Thymus (tissue), 14 donors: ENCODE measurements at places on chromosomes 16 and 17.

DNA sequence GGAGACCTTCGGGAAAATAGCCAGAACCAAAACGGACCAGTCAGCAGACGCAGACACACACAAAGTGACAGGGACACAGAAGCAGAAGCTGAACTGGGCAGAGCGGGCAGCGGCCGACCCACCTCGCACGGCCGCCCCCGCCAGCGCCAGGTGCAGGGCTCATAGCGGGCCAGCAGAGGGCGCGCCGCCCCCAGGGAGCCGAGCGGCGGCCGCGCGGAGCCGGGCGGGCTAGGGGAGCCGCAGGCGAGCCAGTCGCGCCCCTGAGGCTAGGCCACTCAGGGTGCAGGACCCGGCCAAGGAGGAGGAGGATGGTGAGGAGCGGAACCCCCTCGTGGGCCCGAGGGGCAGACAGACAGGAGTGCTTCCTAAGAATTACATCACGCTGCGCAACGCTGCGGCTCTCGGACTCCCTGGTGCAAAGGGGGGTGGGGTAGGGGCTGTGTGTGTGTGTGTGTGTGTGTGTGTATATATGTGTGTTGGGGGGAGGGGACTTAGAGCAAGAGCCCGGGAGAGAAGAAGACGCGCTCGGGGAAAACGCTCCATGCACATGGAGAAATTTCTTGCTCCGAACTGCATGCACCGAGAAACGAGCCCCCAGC lies 913 bp upstream of the NOG start:
- DNase-seq, result no peak

GRCh38 chr17:14125518-14126137 lies 56.3 kb downstream of the COX10 start:
- no peak for DNase-seq

- no peak for DNase-seq
Observed at GRCh38 chr17:36921095-36921851, 16.0 kb upstream of the LHX1 start.

DNA sequence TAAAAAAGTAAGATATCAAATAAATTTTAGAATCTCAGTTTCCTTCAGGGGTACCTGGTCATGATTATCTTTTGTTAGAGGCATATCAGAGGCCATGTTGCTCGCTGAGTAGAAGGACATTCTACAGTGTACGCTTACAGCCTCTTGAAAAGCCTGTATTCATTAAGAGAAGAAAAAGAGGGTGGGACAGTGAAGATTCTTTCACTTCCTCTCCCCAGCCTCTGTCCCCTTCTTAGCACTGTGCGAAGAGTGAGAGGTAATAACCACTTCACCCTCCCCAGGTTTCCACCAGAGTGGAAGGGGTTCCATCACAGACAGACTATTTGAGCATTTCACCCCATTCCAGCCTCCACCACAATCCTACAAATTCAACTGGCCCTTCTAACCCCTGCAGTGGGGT lies 4.8 kb upstream of the LPO start:
- DNase-seq, result no peak

GRCh38 chr17:2087597-2088211 lies 32.8 kb downstream of the HIC1 start:
- no peak for DNase-seq

DNA sequence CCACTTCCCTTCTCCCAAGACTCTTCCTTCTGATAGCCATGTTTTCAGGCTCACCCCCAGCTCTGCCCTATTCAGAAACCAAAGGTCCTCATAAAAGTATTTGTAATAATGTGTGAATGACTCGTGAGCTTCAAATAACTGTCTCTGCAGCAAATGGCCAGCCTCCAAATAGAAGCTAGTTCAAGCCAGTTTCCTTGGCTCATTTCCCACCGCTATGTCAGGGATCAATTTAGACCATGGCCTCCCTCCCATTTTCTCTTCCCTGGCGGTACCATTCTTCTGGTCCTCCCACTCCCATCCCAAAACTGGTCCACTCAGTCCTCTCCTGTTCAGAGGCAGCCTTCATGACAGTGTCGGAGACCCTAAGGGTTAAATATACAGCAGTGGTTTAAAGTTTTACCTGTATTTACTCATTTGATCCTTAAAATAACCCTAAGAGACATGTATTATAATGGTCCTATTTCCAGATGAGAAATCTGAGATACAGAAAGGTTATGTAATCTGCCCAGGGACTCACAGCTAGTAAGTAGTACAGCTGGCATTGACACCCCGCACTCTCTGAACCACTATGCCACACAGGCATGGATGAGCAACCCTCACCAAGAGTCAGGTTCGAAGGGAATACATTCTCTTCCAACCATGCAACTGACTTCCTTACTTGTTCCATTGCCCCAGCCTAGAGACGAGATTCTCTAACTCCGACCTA lies 42.9 kb downstream of the GAS7 start:
- no peak for DNase-seq

GRCh38 chr16:22008215-22009059 lies 526 bp downstream of the MOSMO start:
- no peak for DNase-seq

GRCh38 chr16:27817038-27817437 lies 246.5 kb downstream of the GSG1L start:
- no peak for DNase-seq

GRCh38 chr16:50884066-50884860 lies 142.4 kb downstream of the CYLD start:
- DNase-seq, result no peak

- DNase-seq, result no peak
Observed at GRCh38 chr16:19696328-19696727, 21.7 kb downstream of the KNOP1 start.

DNA sequence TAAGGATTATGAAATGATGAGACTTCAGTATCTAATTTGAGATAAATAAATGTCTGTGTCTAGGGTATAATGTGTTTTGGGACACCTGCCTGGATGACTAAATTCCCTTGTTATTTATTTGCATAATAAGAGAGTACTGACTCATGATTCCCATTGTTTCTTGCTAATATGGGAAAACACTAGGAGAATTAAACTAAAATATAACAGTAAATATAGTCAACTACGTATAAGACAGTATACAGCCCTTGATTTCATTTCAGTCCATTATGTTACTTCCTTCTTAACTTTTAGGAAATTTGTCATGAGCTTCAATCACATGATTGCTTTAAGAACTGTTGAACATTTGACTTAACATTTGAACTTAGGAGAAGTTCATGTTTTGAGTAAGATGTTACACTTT lies 62.4 kb downstream of the VMP1 start:
- no peak for DNase-seq

DNA sequence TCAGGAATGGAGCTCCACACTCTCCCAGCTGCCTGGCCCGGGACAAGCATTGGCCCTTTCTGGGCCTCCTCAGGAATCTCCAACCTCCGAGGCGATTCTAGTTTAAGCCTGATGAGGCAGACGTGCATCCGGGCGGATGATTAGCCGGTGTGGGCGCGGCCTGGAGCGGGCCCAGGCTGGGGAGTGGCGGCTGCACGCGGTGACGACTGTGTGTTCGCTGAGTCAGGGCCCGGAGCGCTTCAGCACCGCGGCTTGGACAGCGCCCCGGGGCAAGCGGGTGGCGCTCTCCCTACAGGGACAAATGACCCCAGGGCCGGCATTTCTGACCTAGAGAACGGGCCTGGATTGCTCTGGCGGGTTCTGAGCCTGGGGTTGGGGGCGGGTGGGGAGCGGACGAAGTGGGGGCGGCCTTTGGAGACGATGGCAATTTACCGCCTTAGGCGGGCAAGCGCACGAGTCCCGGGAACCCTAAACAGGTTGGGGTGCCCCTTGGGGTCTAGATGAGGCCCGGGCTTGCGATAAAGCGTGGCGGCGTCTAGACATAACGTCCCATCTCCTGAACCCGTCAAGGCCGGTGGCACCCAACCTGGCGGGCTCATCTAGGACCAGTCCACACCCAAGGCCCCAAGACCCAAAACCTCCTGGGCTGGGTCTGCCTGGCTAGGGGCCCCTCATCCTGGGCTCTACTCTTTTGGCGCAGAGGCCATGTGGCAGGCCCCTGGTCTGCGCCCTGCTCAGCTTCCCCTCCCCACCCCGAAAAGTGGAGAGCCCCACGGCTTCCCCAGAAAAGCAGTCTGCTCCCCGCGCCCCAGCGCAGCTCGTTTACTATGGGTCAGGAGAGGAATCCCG lies 22.3 kb upstream of the ZNHIT3 start:
- peak; percentile 28 for DNase-seq

GRCh38 chr16:57701759-57702371 lies 7.3 kb downstream of the DRC7 start:
- DNase-seq, result no peak

DNA sequence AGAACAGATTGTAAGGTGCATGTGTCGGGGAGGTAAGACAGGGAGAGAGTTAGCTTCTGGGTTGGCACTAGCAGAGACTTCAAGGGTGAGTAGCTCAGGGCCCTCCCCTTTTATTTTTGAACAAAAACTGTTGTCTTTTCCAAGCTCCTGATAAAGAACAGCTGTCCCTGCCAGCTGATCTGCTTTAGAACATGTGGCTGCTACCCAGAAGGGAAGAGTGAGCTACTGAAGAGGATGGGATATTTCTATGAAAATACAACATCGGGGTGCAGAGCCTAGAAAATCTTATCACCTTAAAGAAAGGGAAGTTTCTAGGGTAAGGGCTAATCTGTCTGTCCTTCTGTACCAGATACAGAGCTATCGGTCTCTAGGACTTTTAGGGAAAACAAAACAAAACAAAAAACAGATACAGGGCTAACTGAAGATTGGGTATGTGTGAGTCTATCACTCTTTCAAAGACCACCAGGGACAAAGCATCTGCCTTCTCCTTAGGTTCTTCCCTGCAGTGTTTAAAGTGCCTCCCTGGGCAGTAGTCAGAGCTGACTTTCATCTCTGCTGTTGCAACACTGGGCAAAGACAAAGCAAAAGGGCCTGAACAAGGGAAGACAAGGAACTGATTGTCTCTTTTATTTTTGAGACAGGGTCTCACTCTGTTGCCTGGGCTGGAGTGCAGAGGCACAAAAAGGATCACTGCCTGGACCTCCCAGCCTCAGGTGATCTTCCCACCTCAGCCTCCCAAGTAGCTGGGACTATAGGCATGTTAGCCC lies 5.0 kb upstream of the DHRS13 start:
- no peak for DNase-seq

GRCh38 chr17:42118545-42118944 lies 2.6 kb downstream of the KAT2A start:
- DNase-seq, result no peak

DNA sequence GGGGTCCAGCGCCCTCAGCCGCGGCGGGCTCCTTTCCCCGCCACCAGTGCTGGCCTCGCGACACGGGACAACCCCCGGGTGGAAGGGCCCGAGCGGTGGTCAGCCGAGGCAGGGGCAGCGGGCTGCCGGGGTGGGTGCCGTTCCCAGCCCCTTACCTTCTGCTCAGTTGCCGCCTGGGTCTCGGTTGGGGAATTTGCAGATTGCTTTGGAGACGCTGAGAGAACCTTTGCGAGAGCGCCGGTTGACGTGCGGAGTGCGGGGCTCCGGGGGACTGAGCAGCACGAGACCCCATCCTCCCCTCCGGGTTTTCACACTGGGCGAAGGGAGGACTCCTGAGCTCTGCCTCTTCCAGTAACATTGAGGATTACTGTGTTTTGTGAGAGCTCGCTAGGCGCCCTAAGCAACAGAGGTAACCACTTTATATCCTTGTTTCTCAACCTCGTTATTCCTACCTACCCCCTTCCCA lies 381 bp downstream of the CTNS start:
- no peak for DNase-seq

GRCh38 chr17:27751622-27752490 lies 48.5 kb downstream of the NOS2 start:
- DNase-seq, result no peak
